ENCODE measurements at places on chromosomes 5 and 9.

DNA sequence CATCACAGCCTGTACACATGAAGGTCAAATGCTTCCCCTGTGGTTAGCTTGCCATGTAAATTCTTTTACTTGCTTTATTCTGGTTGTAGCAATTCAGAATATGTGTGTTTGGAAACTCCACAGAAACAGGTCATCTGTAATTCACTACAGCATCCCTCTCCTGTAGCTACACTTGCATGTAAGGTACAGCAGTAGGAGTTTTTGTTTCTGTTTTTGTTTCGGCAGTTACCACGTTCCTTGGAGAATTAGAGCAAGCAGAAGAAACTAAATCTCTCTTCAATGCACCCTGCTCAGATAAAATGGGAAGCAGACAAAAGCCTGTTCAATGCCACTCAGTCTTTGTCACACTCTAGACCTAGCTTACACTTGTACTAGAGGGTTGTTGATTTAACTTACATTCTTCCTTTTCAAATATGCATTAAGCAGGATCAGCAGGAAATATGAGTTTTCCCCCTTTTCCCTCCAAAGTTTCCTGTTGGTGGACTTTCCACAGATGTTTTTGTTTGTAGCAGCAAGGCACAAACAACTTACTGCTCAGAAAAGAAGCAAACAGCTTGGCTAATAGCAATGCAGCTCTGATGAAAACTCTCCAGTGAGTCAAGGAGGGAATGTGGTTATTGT is 80.9 kb downstream of the YIPF5 start:
- no peak for DNase-seq
- no peaks in the 10 kb centered on the region for H3K36me3 ChIP-seq
- H3K4me3 ChIP-seq: no peak overlapping the region
- H3K27me3 ChIP-seq: no peaks in the 10 kb centered on the region
- peaks cover 9% of the 10 kb centered on the region for H3K4me1 ChIP-seq
- no peak overlapping the region for H3K27ac ChIP-seq

DNA sequence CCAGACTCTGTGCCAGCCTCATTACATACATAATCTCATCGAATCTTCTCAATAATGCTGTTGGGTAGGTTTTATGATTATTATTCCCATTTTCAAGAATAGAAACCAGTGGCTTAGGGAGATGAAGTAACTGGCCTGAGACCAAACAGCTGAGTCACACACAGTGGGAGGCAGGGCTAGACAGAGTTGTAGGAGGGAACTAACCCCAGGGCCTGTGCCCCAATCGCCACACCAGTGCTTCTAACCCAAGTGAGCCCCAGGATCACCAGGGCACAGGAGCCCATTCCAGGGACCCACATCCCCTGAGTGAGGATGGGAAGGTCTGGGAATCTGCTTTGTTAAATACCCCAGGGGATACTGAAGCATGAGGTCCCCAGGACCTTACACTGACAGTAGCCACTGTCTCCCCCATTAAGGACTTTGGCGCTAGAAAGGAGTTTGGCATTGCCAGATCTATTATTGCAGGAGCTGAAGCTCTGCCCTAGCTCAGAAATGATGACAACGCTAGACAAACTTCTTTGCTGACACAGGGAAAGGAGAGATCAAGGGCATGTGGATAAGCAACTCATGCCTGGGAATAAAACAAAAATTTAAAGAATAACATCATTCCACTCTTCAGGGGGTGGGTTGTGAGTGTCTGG is 63.8 kb upstream of the PPARGC1B start:
- H3K36me3 ChIP-seq: no peaks in the 10 kb centered on the region
- DNase-seq: no peak
- H3K4me3 ChIP-seq: no peak overlapping the region
- H3K27ac ChIP-seq: peak overlapping the region; percentile 22

DNA sequence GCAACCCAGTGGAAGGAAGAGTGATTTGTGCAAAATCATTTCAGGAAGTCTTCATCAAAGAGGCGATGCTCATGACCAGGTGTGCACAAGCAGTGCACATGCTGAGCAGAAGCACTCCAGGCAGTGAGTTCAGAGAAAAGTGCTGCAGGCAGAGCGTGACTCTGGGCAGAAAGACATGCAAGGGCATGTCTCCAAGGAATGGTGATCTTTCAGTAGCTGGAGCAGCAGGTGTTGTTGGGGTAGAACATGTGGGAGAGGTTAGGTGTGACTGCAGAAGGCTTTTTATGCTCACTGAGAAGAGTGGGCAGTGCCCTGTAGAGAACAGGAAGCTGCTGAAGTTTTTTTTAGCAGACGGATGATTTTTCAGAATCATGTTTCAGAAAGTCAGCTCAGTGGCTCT is 545.4 kb upstream of the TLE4 start:
- no peak overlapping the region for H3K27ac ChIP-seq
- H3K36me3 ChIP-seq: no peaks in the 10 kb centered on the region
- H3K27me3 ChIP-seq: no peaks in the 10 kb centered on the region
- no peak for DNase-seq
- H3K4me1 ChIP-seq: no peaks in the 10 kb centered on the region

GRCh38 chr5:96440185-96440538 is 7.1 kb upstream of the PCSK1 start:
- no peak overlapping the region for H3K4me3 ChIP-seq
- H3K27ac ChIP-seq: no peak overlapping the region
- DNase-seq: no peak
- H3K4me1 ChIP-seq: no peaks in the 10 kb centered on the region
- no peaks in the 10 kb centered on the region for H3K36me3 ChIP-seq

DNA sequence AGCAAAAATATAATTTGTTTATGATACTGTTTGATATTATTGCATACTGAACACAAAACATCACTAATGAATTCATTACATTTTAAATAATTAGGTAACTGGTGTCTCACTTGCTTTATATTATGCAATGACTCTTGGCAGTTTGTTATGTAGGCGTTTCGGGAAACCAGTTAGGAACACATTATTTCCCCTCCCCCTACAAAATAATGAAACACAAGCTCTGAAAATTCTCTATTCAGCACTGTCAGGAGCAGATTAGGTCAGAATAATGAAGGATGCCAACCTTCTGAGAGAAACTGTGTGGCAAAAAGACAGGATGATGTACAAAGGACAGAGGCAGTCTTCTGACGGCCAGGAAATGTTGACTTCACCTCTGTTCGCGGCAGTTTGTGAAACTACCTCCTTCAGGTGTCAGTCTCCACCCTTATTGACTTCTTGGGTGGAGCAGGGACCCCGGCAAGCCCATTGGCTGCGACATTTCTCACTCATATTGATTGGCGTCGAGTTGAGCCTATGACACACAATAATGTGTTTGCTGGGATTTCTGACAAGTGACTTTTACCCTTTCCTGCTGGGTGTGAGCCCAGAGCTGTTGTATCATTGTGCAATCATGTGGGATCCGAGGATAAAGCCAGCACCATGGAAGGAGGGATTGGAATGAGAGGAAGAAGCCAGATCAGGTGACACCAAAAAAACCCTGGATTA is 33.9 kb downstream of the SH3PXD2B start:
- peaks cover 26% of the 10 kb centered on the region for H3K36me3 ChIP-seq
- H3K4me1 ChIP-seq: peaks cover 78% of the 10 kb centered on the region
- H3K27ac ChIP-seq: peak overlapping the region; percentile 53
- no peaks in the 10 kb centered on the region for H3K27me3 ChIP-seq
- no peak overlapping the region for H3K4me3 ChIP-seq
- peak; percentile 64 for DNase-seq

DNA sequence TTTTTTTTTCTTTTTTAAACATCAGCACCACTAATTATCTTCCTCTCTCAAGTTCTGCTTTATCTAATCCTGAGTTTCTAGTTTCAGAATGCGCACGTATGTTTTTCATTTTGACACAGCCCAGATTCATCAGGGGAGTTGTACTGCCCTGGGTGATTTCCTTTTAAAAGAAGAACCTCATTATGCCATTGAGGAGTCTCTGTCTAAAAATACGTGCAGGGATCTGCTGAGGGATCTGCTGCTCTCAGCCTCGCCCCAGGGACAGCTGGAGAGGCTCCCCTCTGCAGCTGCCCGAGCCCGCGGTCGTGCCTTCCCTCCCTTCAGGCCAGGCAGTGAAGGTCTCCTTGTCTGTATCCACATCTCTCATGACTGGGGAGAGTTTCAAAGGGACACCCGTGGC is 273.1 kb downstream of the ARHGEF28 start:
- H3K36me3 ChIP-seq: peaks cover 55% of the 10 kb centered on the region
- no peak for DNase-seq
- peaks cover 16% of the 10 kb centered on the region for H3K4me1 ChIP-seq
- H3K27ac ChIP-seq: no peak overlapping the region
- no peak overlapping the region for H3K4me3 ChIP-seq
- no peaks in the 10 kb centered on the region for H3K27me3 ChIP-seq

GRCh38 chr5:2335125-2335732 is 416.2 kb downstream of the IRX2 start:
- H3K27ac ChIP-seq: no peak overlapping the region
- H3K4me1 ChIP-seq: no peaks in the 10 kb centered on the region
- peaks cover 7% of the 10 kb centered on the region for H3K27me3 ChIP-seq
- H3K4me3 ChIP-seq: no peak overlapping the region

DNA sequence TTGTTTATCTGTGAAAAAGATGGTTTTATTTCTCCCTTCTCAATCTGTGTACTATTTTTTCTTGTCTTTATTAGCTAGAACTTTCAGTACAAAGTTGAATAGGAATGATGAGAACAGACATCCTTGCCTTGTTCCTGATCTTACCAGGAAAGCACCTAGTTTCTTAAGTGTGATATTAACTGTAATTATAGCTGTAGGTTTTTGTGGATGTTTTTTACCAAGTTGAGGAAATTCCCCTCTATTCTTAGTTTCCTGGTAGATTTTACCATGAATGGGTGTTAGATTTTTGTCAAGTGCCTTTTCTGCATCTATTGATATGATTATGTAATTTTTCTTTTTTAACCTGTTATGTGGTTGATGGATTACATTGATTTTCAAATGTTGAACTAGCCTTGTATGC is 68.7 kb downstream of the KCNN2 start:
- no peak overlapping the region for H3K4me3 ChIP-seq
- no peak for DNase-seq
- H3K27ac ChIP-seq: no peak overlapping the region
- no peaks in the 10 kb centered on the region for H3K36me3 ChIP-seq
- H3K27me3 ChIP-seq: no peaks in the 10 kb centered on the region

DNA sequence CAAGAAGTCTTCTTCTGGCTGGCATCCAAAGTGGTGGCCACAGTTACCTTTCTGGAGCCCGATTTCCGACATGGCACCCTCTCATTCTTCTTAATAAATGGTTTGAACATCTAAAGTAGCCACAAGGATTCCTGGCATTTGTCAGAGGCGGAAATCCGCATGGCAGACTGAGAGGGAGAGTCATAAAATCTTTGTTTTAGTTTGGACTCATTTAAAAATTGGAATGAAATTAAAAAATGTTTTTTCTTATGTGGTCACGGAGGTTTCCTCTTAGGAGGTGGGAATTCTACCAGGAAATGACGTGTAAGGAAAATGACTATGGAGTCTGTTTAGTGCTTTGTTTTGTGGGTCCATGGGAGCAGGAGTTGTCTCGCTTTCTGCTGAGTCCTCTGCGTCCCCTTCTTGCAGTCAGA is 133.0 kb upstream of the PTCH1 start:
- no peaks in the 10 kb centered on the region for H3K36me3 ChIP-seq
- H3K27ac ChIP-seq: no peak overlapping the region
- no peaks in the 10 kb centered on the region for H3K4me1 ChIP-seq
- DNase-seq: no peak

- no peak overlapping the region for H3K27ac ChIP-seq
- no peaks in the 10 kb centered on the region for H3K36me3 ChIP-seq
- no peak overlapping the region for H3K4me3 ChIP-seq
- H3K4me1 ChIP-seq: peaks cover 25% of the 10 kb centered on the region
- DNase-seq: no peak
- H3K27me3 ChIP-seq: no peaks in the 10 kb centered on the region
These were observed 253.8 kb downstream of the ENC1 start for GRCh38 chr5:74386571-74387334.

GRCh38 chr9:105425816-105426433 is 21.9 kb upstream of the FSD1L start:
- H3K4me3 ChIP-seq: no peak overlapping the region
- no peak for DNase-seq
- no peaks in the 10 kb centered on the region for H3K4me1 ChIP-seq

DNA sequence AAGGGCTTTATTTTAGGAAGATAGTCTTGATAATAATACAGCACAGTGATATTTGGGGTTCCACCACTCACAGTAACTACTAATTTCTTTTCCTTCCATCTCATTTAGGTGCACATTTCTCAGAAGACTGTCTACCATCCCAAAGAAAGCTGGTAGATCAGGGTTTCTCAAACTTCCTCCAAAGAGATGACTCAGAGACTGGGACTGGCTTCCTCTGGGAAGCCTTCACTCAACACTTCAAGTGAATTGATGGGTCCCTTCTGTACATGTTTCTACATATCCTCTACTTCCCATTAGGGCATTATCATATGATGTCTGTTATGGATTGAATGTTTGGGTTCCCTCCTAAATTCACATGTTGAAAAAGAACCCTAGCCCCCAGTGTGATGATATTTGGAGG is 138.5 kb downstream of the SPOCK1 start:
- peaks cover 22% of the 10 kb centered on the region for H3K27me3 ChIP-seq
- no peak overlapping the region for H3K27ac ChIP-seq
- H3K36me3 ChIP-seq: no peaks in the 10 kb centered on the region
- no peak overlapping the region for H3K4me3 ChIP-seq
- no peaks in the 10 kb centered on the region for H3K4me1 ChIP-seq

- no peak for DNase-seq
- H3K36me3 ChIP-seq: no peaks in the 10 kb centered on the region
- H3K27me3 ChIP-seq: no peaks in the 10 kb centered on the region
- no peak overlapping the region for H3K4me3 ChIP-seq
These were observed 23.3 kb upstream of the MEGF9 start for GRCh38 chr9:120737416-120738165.

DNA sequence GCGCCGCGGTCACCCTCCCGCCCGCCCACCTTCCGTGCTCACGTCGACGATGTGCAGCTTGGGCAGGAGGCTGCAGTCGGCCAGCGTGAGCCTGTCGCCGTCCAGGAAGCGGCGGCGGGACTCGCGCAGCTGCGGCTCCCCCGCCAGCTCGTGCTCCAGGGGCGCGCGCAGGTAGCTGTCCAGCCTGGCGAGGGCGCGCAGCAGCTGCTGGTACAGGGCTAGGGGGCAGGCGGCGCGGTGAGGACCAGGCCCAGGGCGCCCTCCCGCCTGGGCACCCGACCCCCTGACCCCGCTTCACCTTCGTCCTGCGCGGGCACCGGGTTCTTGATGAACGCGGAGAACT is 1.5 kb downstream of the CLIC3 start:
- no peaks in the 10 kb centered on the region for H3K27me3 ChIP-seq
- H3K36me3 ChIP-seq: no peaks in the 10 kb centered on the region
- peak overlapping the region; percentile 25 for H3K4me3 ChIP-seq
- peaks cover 64% of the 10 kb centered on the region for H3K4me1 ChIP-seq

DNA sequence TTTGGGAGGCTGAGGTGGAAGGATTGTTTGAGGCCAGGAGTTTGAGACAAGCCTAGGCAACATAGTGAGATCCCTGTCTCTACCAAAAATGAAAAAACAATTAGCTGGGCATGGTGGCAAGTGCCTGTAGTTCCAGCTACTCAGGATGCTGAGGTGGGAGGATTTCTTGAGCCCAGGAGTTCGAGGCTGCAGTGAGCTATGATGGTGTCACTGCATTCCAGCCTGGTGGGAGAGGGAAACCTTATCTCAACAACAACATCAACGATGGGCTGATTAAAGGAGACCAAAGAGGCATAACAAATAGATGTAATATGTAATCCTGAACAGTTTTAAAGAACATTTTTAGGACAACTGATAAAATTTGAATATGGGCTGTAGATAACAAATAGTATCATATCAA is 34.2 kb upstream of the PANK3 start:
- no peak for DNase-seq
- H3K36me3 ChIP-seq: no peaks in the 10 kb centered on the region
- H3K27ac ChIP-seq: no peak overlapping the region
- no peak overlapping the region for H3K4me3 ChIP-seq
- no peaks in the 10 kb centered on the region for H3K4me1 ChIP-seq
- H3K27me3 ChIP-seq: no peaks in the 10 kb centered on the region

GRCh38 chr9:2013743-2014475 is 1.2 kb upstream of the SMARCA2 start:
- no peaks in the 10 kb centered on the region for H3K36me3 ChIP-seq
- H3K27ac ChIP-seq: peak overlapping the region; percentile 95
- peak; percentile 35 for DNase-seq
- H3K27me3 ChIP-seq: no peaks in the 10 kb centered on the region
